ENCODE measurements at places on chromosomes 16 and 17.

DNA sequence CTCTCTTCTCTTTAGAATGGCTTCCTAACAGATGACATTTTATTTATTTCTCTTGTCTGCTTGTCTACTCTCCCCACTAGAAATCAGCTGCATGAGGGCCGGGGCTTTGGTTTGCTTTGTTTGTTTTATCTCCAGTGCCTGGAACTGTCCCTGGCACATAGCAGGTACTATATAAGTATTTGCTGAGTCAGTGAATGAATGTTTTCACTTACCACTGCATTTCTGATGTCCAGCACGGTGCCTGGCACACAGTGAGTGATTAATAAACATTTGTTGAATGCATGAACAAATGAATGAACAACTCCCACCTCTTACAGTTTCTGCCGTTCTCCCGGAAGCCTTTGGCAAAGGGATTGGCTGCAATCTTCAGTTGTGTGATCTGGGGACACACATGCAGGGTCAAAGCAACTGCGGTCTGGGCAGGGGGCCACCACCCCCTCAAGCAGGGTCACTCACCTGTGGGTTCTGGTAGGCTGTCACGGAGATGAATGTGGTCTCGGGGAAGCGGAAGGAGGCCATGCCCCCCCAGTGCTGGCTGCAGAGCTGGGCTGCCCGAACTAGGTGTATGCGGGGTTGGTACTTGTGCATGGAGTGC, 3.4 kb downstream of the TBX6 start:
- H3K36me3 ChIP-seq = peaks cover 22% of the 10 kb centered on the region
- no peak overlapping the region for H3K4me3 ChIP-seq
- H3K27me3 ChIP-seq = peaks cover 6% of the 10 kb centered on the region
- peaks cover 55% of the 10 kb centered on the region for H3K4me1 ChIP-seq
- peak overlapping the region; percentile 92 for H3K27ac ChIP-seq
- no peak for DNase-seq

DNA sequence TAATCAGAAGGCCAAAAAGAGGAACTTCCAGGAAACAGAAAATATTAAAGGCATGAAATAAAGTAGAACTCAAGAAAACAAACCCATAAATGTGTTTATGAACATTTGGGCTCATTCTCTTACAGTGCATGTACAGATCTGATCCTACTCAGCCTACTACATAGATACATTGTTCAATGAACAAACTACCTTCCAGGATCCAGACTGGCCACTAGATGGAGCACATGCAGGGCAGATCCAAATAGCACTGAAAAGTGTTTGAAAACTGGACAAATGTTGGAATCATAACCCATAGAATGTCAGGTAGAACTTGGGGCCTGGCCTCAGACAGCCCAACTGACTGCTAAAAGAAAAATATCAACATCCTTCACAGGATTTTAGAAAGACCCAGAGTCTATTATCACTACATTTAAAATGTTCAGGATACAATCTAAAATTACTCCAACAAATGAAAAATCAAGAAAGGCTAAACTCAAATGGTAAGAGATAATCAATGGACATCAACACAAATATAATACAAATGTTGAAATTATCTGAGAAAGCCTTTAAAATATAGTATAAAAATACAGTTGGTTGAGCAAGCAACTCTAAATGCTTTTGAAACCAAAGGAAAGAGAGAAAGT, 122.4 kb upstream of the NUDT7 start:
- peaks cover 20% of the 10 kb centered on the region for H3K27me3 ChIP-seq
- H3K36me3 ChIP-seq = peaks cover 28% of the 10 kb centered on the region
- DNase-seq = peak; percentile 16
- H3K27ac ChIP-seq = no peak overlapping the region
- H3K4me1 ChIP-seq = peaks cover 6% of the 10 kb centered on the region

- H3K36me3 ChIP-seq = peaks cover 24% of the 10 kb centered on the region
- H3K4me1 ChIP-seq = peaks cover 34% of the 10 kb centered on the region
- no peak overlapping the region for H3K27ac ChIP-seq
- H3K27me3 ChIP-seq = peaks cover 11% of the 10 kb centered on the region
- DNase-seq = no peak
These were observed 18.8 kb downstream of the GSE1 start for GRCh38 chr16:85631802-85632393.

GRCh38 chr16:22787466-22788192, 26.3 kb upstream of the HS3ST2 start:
- no peak for DNase-seq
- peaks cover 6% of the 10 kb centered on the region for H3K4me1 ChIP-seq
- H3K27ac ChIP-seq = peak overlapping the region; percentile 10
- H3K27me3 ChIP-seq = peaks cover 4% of the 10 kb centered on the region

DNA sequence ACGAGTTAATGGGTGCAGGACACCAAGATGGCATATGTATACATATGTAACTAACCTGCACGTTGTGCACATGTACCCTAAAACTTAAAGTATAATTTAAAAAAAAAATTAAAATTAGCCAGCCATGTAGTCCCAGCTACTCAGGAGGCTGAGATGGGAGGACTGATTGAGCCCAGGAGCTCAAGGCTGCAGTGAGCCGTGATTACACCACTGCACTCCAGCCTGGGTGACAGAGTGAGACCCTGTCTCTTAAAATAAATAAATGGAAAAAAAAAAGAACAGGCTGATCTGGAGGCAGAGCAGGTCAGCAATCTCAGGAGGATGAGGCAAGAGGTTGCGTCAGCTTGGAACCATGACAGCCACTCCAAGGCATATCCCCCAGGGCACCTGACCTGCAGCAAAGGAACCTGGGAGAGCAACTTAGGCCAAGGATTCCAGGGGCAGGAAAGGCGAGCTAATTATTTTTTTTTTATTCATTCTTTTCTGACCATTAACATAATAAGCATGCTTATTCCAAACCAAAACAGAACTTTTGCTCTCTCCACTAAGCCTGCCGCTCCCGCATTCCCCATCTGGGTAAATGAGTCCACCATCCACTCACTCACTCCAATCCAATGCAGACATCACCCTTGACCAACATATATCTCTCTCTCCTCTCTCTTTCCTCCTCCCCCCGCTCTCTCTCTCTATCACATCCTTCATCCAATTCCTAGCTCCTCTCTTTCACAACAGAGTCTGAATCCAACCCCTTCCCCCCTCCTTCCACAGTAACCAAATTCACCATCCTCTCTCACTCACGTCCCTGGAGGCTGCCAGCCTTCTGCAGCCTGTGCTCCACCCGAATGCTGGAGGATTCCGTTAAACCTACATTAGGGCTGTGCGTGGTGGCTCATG, 47.7 kb downstream of the TK2 start:
- H3K4me1 ChIP-seq = no peaks in the 10 kb centered on the region
- no peak overlapping the region for H3K27ac ChIP-seq
- no peak overlapping the region for H3K4me3 ChIP-seq
- H3K36me3 ChIP-seq = peaks cover 11% of the 10 kb centered on the region
- DNase-seq = no peak
- peaks cover 13% of the 10 kb centered on the region for H3K27me3 ChIP-seq

DNA sequence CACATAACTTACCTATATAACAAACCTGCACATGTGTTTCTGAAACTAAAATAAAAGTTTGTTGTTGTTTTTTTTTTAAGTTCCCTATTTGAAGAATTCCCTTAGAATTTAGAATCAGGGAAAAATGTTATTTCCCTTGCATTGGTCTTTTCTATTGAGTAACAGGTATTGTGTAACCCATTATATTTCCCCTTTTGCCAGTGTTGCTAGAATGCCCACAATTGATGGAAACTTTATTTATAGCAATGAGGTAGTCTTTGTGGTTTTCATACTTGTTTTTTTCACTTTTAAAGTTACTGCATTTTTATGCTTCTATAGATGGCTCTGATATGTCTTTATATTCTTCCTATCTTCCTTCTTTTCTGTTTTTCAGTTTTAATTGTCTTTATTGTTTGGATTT, 3.9 kb downstream of the NLRP1 start:
- H3K27me3 ChIP-seq = peaks cover 11% of the 10 kb centered on the region
- H3K27ac ChIP-seq = no peak overlapping the region
- no peaks in the 10 kb centered on the region for H3K36me3 ChIP-seq

DNA sequence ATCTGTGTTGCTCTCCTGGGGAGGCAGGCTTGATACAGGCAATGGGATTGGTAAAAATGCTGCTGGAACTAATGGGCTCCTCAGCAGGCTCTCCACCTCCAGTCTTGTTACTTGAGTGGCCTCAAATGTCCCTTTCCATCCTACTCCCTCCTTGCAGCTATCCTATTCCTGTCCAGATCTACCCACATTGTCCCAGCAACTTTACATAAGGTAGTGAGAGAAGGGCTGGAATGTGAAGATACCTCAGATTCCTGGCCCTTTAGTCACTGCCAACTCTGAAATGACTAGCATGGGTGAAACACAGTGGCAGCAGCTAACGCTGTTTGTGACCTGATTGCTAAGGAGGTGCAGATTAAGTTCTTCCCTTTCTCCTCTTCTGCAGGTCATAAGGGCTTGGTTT, 210.1 kb upstream of the HS3ST4 start:
- H3K27ac ChIP-seq = peak overlapping the region; percentile 2
- no peak for DNase-seq
- H3K36me3 ChIP-seq = no peaks in the 10 kb centered on the region
- H3K4me3 ChIP-seq = no peak overlapping the region
- no peaks in the 10 kb centered on the region for H3K4me1 ChIP-seq
- peaks cover 11% of the 10 kb centered on the region for H3K27me3 ChIP-seq
